Muscle of leg (tissue), 16 donors: ENCODE measurements at places on chromosomes 16 and 17. TPM values are rescaled to one million over a fixed set of nuclear protein-coding genes. Genes with fewer than 3 reads are reported as not detected.

- DNase-seq: peak; percentile 93
These were observed 501.6 kb upstream of the PSMD7 start for GRCh38 chr16:73794994-73795393.

DNA sequence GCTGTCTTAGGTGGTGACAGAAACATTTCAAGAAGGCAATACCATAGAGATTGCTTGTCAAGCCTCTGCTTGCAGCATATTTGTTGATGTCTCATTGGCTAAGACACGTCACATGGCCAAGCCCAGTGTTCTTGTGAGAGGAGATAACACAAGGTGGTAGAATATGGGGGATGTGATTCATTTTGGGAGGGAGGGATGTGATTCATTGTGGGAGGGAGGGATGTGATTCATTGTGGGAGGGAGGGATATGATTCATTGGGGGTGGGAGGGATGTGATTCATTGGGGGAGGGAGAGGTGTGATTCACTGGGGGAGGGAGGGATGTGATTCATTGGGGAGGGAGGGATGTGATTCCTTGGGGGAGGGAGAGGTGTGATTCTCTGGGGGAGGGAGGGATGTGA, 470.5 kb upstream of the SALL1 start:
- DNase-seq: no peak

DNA sequence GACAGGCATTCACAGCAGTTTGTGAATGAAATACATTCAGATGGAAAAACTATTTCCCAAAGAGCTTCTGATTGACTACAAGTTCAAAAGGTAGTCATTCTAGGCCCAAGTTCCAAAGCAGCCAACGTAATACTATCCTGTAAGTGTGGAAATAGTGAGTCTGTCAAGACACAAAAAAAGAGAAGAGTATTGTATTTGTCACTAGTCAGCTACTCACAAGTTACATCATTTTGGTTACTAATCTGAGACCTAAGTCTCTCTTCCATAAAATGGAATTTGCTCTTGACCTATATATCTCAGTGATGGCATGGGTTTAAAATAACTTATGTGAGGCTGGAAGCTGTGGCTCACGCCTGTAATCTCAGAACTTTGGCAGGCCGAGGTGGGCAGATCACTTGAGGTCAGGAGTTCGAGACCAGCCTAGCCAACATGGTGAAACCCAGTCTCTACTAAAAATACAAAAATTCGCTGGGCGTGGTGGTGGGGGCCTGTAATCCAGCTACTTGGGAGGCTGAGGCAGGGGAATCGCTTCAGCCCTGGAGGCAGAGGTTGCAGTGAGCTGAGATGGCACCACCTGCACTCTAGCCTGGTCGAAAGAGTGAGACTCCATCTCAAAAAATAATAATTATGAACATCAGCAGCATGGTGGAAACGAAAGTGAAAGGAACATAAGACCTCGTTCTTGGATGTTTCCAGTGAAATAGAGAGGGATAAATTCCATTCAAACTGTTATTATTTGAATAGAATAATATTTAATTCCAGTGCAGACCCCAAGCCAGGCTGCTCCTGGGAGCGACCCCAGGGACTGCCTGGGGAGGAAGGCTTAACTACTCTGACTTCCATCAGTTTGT, 2.9 kb downstream of the CMC2 start:
- DNase-seq: peak; percentile 30

- no peak for DNase-seq
These were observed 76.1 kb downstream of the RAI1 start for GRCh38 chr17:17757391-17757791.

DNA sequence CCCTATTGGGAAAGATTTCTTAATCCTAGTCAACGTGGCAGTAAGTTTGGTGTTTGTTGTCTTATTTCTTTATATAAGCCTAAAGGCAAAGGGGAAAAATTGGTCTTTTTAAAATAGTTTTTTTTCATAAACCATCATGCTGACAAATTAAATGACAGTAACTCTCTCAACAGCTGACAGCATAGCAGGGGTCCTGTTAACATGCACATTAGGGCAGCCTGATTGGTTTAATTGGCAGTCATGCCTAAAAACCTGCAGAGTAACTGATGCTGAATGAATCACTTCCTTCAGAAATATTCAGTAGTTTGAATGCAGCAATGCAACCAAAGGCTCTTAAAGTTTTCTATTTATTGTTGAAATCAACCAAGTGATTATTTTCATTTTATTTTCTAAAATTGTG, 85.4 kb downstream of the ITFG1 start:
- DNase-seq: no peak

- no peak for DNase-seq
These were observed 8.3 kb downstream of the FOXJ1 start for GRCh38 chr17:76132574-76133338.

GRCh38 chr16:57084257-57084770, 8.1 kb upstream of the CPNE2 start:
- peak; percentile 81 for DNase-seq

DNA sequence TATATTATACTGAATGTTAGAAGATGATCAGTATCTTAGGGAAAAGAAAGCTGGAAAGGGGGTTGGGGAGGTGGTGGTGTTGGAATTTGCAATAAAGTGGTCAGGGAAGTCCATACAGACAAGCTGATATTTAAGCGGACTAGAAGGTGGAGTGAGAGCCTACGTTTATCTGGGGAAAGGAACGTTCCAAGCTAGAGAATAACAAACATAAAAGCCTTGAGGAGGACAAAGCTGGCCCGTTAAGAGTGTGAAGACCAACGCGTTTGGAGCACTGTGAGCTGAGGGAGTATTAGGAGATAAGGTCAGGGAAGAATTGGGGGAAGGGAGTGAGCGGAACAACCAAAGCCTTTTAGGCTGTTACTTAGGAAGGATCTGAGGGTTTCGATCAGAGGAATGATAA, 1.4 kb downstream of the DDX42 start:
- no peak for DNase-seq

DNA sequence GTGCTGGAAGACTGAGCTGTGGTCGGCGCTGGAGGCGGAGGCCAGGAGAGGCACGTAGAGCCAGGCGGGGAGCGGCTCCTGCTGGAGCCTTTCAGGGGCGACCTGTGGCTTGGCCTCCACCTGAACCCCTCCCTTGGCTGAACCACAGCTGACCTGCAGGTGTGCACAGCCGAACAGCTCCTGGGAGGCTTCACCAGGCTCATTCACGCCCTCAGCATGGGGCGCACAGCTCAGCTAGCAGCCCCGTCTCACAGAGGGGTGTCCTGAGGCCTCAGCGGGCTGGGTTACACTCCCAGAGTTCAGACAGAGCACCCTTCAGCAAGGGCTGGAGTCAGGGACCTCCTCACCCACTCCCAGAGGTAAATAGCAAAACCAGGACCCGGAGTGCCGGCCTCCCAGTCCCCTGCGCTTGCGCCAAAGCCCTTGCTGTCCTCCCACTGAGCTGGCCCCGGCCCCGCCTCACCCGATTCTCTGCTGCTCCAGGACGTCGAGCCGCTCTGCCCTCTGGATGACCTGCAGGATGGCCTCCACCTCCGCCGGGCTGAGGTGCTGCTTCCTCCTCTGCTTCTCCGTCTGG, 31.7 kb downstream of the RPH3AL start:
- DNase-seq: no peak

DNA sequence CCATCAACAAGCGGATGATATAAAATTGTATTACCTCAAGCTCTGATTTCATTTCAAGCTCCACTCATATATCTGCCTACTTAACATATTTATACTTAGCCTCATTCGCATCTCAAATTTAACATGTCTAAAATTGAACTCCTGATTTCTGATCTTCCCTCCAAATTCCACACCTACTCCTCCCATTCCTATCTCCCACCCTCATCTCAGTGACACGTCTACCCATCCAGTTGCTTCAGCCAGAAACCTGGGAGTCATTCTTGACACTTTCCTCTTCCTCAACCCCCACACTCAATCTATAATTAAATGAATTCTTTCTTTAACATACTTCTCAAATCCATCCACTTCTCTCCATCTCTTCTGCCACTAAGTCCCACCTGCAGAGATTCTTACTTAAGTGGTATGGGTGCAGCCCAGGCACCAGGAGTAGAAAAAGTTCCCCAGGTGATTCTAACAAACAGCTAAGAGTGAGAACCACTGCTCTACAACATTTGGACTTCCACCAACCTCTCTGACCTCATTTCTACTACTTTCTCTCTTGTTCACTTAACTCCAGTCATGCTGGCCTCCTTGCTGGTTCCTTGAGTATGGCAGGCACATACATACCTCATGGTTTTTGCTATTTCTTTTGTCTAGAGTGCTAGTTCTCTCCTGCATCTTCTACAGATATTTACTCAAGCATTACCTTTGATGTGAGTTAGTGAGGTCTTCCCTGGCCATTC, 18.1 kb downstream of the SPOP start:
- DNase-seq: no peak

DNA sequence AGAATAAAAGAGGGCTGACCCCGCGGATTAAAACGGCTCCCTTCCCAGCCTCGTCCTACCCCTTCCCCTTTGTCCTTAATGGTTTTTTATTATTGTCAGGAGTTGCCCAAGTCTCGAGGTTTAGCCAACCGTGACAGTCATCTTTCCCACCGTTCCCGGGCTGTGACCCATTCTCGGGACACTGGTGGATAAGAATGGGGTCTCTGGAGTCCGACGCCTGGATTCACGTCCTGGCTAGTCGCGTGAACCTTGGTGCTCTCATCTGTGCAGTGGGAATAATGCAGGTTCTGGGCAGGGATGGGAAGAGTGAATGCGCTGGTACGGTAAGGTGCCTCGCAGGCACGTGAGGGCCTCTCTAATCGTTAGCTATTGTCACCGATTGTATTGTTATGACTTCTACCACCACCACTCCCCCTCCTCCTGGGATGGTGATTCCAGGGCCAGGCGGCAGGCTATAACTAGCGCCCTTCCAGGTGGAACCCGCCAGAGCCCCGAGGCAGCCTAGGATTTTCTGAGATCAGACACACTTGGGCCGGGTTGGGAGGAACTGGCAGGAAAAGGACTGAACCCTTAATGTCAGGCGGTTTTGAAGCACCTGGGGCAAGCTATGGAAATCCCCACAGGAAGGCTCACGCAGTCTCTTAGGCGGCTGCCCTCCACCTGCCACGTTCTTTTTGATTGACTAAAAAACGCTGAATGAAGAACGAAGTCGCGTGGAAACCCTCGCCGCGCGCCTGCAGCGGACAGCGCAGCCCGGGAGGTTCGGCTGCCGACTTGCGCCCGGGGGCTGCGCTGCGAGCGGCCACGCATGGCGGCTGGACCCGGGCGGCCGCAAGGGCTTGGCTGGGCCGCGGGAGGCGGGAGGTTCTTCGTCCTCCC, 2.7 kb downstream of the HS3ST3B1 start:
- DNase-seq: peak; percentile 16

DNA sequence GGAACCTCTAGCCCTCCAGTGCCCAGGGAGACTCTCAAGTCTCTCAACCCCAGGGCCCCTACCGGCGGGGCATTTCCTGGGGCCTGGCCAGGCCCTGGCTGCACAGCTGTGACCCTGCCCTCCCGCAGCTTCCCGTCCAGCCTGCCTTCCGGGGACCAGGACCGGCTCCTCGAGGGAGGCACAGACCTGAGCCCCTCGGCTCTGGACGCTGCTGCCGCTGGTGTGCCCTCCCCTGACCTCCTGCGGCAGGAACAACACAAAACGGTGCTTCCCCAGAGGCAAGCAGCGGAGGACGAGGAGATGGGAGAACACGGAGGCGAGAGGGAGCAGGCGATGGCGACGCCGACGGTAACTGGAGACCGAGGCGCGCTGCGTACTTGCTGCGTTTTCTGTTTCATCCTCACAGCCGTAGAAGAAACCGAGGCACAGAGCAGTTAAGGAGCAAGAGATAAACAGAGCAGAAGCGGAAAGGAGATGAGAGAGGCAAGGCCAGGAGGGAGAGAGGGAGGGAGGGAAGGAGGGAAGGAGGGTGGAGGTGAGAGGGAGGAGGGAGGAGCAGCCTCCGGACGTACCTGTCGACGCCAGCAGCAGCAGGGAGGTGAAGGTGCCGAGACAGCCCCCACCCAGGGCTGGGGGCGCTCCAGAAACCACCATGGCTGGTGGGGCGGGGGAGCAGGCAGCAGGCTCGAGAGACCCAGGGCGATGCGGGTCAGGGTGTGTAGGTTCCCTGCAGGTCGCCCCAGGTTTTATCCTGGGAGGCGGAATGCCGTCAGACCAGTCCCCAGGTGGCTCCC, at the start of gene PRSS22:
Gene PRSS22, minus strand, starts transcription at position 720 of the 794 bp plus-strand sequence. Its CDS starts 66 bp downstream, at position 654.
- no peak for DNase-seq

GRCh38 chr16:89176147-89176690, 4.7 kb downstream of the CDH15 start:
- peak; percentile 56 for DNase-seq

DNA sequence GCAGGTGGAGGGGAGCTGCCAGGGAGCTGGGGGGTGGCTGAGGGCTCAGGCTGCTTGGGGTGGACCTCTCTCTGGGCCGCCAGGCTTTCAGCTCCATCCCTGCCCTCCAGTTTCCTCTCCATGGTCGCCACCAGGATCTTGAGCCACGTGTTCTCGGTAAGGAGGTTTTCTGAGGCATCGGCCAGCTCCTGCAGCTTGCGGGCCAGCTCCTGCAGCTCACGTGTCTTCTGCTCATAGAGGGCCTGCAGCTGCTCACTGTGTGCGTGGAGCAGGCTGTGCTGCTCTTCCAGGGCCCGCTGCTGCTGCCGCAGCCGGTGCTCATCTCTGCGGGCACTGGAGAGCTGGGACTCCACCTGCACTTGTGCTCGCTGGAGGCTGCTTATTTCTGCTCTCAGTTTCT, 11.0 kb downstream of the SNN start:
- DNase-seq: no peak

DNA sequence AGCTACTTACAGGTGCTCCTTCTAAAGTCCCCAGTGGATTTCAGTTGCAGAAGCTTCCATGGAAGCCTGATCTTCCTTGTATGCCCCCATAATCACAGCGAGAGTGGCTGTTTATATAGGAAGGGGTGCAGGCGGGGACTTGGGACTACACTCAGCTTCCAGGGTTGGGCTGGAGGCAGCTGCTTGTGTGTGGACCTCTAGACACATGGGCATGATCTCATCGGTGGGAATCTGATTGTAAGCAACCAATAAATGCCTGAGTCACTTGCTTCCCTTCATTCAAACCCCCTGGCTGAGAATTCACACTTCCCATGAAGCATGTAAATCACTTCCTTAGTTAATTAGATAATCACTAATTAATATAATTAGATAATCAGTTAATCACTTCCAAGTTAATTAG, 1.0 kb upstream of the KRT20 start:
- no peak for DNase-seq

DNA sequence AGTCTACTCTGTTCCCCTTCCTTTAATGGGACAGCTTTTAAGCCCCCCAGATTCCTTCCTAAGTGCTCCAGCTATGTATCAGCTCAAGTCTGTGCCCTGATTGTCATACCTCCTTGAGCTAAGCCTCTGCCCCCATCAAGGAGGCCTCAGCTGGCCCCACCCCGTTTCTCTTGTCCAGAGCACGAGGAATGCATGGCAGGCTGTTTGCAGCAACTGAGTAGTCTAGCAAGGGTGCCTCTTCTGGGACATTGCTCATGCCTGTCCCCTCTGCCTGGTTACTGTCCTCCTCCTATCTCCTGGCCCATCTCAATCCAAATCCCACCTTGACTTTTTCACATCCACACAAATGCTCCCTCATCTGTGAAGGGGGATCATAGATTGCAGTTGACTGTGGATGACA, 27.8 kb upstream of the TMEM220 start:
- DNase-seq: no peak

- DNase-seq: peak; percentile 77
These were observed 567 bp downstream of the GNA13 start for GRCh38 chr17:65055708-65056638.

Gene SLC9A5
- total RNA-seq: 0.40 TPM

Gene KRT40
- 11.0 TPM for total RNA-seq

Gene TBC1D3I
- total RNA-seq: 0.09 TPM

Gene ST6GALNAC1
- 0.13 TPM for total RNA-seq

Gene ESRP2
- 0.09 TPM for total RNA-seq
